ENCODE measurements at places on chromosomes 4 and X. TPM values are rescaled to one million over a fixed set of nuclear protein-coding genes. Genes with fewer than 3 reads are reported as not detected.

NAA11 gene
- total RNA-seq, result not detected

TMPRSS11B gene
- not detected for total RNA-seq

KCTD8 gene
- not detected for total RNA-seq

KIF4A gene
- 28.2 TPM for total RNA-seq

NDNF gene
- total RNA-seq, result not detected

GPR78 gene
- total RNA-seq, result 0.07 TPM

CENPVL1 gene
- not detected for total RNA-seq

PAGE4 gene
- total RNA-seq, result 1.1 TPM

GASK1B gene
- 40.4 TPM for total RNA-seq

UGT2B15 gene
- total RNA-seq, result not detected

WDR1 gene
- 120 TPM for total RNA-seq

DNA sequence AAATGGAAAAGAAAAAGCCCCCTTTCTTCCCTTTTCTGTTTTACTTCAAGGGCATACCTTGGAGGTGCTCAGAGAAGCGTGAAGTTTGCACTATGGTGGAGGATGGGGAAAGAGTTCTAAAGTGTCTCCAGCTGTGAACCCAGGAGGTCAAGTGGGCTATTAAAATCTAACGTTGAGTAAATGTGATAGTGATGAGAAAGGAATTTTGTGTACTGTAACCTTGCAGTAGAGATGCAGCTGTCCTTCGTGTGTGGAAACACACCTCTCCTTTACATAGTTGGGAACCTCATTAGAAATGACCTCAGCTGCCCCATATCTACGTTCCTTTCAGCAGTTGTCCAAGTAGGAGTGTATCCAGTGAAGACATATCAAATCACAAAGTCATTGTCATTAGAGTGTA, 26.5 kb downstream of the ADH5 start:
- H3K4me1 ChIP-seq, result peaks cover 26% of the 10 kb centered on the region
- no peak overlapping the region for H3K4me3 ChIP-seq
- H3K27ac ChIP-seq, result no peak overlapping the region
- no peak for DNase-seq
- no peaks in the 10 kb centered on the region for H3K27me3 ChIP-seq

GRCh38 chr4:147289181-147289580, 191.7 kb upstream of the EDNRA start:
- H3K27me3 ChIP-seq, result no peaks in the 10 kb centered on the region
- no peak overlapping the region for H3K4me3 ChIP-seq
- no peaks in the 10 kb centered on the region for H3K36me3 ChIP-seq
- no peaks in the 10 kb centered on the region for H3K4me1 ChIP-seq

DNA sequence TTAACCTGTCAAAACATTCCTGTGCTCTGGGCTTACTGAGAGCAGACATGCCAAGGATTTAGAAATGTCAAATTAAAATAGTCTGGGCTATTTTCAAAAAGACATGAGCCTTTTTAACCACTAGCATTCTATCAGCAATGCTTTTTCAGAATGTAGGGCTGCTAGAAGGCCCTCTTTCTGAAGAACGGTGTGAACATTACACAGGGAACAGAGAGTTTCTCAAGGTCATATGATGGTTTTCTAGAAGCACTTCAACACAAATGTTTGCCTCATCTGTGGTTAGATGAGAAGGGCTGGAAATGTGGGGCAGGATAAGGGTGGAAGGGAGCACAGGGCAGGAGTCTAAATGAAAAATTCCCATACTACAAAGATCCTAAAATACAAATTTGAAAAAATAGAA, 39.3 kb downstream of the GRIA3 start:
- H3K36me3 ChIP-seq, result no peaks in the 10 kb centered on the region
- no peak overlapping the region for H3K27ac ChIP-seq
- DNase-seq, result no peak
- no peaks in the 10 kb centered on the region for H3K4me1 ChIP-seq
- H3K4me3 ChIP-seq, result no peak overlapping the region
- no peaks in the 10 kb centered on the region for H3K27me3 ChIP-seq

DNA sequence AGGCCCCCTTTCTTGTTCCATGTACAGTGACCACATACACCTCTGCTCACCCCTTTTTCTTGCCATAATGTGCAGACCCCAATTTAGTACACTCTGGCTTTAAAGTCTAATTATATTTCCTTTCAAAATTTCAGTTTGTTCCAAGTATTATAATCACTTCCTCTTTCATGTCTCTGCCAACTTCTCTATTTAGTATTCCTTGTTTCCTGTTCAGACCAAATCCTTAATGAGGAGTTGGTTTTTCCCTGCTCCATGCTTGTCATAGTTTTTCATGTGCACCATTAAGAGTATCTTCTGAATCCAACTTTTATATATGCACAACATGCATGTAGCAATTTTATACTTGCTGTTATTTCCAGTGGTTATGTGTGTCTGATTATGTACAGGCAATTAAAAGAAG, 32.3 kb downstream of the USP53 start:
- no peaks in the 10 kb centered on the region for H3K27me3 ChIP-seq
- DNase-seq, result no peak
- H3K4me1 ChIP-seq, result no peaks in the 10 kb centered on the region
- no peak overlapping the region for H3K27ac ChIP-seq
- H3K4me3 ChIP-seq, result no peak overlapping the region

GRCh38 chrX:148929686-148930085, 429.3 kb downstream of the AFF2 start:
- DNase-seq, result no peak
- H3K36me3 ChIP-seq, result no peaks in the 10 kb centered on the region
- no peak overlapping the region for H3K4me3 ChIP-seq
- H3K4me1 ChIP-seq, result no peaks in the 10 kb centered on the region
- H3K27ac ChIP-seq, result no peak overlapping the region
- H3K27me3 ChIP-seq, result no peaks in the 10 kb centered on the region

DNA sequence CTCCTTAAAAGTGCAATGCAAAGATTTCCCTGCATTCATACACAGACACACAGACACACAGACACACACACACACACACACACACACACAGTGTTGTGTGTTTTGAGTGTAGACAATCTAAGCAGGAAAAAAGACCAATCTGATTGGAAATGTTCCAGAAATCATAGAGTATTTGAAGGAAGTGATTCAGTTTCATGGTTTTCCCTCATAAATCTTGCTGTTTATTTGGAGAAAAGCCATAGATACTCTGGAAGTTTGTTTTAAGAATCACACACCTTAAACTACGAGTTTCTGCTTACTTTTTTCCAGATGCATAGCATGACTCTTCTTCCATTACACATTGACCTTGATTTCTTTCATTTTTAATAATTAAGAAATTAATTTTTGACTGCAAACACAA, 298.5 kb upstream of the BMP3 start:
- DNase-seq, result no peak
- no peaks in the 10 kb centered on the region for H3K27me3 ChIP-seq
- H3K27ac ChIP-seq, result no peak overlapping the region
- H3K4me1 ChIP-seq, result no peaks in the 10 kb centered on the region

GRCh38 chrX:150712619-150713018, 19.4 kb downstream of the MTMR1 start:
- no peaks in the 10 kb centered on the region for H3K36me3 ChIP-seq
- H3K4me1 ChIP-seq, result no peaks in the 10 kb centered on the region
- no peak for DNase-seq
- no peaks in the 10 kb centered on the region for H3K27me3 ChIP-seq
- no peak overlapping the region for H3K27ac ChIP-seq

DNA sequence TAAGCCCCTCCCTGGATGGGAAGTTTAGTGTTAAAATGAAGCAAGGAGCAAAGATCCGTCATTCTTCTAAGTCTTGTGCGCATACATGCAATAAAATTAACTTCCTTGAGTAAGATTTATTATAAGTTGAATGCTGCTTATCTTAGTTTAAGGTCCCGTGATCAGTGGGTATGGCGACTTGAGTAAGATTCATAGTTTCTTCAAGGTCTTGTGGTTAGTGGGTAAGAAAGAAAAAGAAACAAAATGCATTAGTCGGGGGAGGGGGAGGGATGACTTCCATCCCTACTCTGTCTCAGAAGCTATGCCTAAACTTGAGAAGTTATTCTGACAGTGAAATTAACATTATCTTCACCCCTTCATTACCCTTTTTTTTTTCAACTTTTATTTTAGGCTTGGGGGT, 127.3 kb upstream of the MAGEB16 start:
- no peaks in the 10 kb centered on the region for H3K27me3 ChIP-seq
- no peak overlapping the region for H3K27ac ChIP-seq
- no peaks in the 10 kb centered on the region for H3K36me3 ChIP-seq

DNA sequence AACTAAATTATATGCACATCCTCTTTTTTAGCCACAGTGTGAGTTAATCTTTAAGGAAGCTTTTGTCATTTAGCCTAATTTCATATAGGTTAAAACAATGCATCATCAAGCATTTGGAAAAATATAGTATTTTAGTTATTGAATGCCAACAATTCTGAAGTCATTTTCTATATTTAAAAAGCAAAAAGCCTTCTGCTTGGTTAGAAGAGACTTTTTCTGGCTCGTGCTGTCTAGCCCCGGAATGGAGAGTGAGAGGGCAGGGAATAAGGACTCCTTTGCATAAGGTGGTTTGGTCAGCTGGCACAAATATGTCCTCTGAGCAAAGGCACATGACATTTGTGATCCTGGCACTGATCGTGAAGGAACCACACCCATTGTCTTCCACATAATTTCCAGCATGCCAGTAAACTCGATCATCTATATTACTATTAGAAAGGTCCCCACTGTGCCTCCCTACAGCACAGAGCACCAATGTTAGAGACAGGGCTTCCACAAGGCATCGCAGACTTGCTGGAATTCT, 393.7 kb upstream of the INTU start:
- H3K27me3 ChIP-seq, result no peaks in the 10 kb centered on the region
- no peak overlapping the region for H3K27ac ChIP-seq
- no peak overlapping the region for H3K4me3 ChIP-seq
- no peaks in the 10 kb centered on the region for H3K36me3 ChIP-seq

DNA sequence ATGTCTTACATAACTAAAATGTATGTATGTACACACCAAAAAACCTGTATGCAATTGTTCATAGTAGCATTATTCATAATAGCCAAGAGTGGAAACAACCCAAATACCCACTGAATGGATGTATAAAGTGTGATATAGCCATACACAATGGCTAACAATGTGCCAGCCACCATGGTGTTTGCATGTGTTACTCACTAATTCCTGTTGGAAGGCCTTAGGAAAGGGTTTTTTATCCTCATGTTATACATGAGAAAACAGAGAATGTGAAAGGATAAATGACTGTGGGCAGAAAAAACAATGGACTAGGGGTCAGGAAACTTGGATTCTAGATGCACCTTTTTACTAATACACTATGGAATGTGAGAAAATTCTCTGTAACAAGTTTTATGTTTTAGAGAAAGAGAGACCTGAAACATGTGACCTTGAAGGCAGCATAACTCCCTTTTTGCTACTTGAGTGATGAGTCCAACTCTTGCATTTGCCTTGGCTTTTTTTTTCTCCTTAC, 55.7 kb downstream of the TIGD2 start:
- no peaks in the 10 kb centered on the region for H3K4me1 ChIP-seq

GRCh38 chr4:48602222-48602621, 112.2 kb downstream of the ZAR1 start:
- no peak overlapping the region for H3K27ac ChIP-seq
- H3K4me3 ChIP-seq, result no peak overlapping the region
- H3K36me3 ChIP-seq, result no peaks in the 10 kb centered on the region
- H3K4me1 ChIP-seq, result peaks cover 36% of the 10 kb centered on the region
- no peak for DNase-seq

DNA sequence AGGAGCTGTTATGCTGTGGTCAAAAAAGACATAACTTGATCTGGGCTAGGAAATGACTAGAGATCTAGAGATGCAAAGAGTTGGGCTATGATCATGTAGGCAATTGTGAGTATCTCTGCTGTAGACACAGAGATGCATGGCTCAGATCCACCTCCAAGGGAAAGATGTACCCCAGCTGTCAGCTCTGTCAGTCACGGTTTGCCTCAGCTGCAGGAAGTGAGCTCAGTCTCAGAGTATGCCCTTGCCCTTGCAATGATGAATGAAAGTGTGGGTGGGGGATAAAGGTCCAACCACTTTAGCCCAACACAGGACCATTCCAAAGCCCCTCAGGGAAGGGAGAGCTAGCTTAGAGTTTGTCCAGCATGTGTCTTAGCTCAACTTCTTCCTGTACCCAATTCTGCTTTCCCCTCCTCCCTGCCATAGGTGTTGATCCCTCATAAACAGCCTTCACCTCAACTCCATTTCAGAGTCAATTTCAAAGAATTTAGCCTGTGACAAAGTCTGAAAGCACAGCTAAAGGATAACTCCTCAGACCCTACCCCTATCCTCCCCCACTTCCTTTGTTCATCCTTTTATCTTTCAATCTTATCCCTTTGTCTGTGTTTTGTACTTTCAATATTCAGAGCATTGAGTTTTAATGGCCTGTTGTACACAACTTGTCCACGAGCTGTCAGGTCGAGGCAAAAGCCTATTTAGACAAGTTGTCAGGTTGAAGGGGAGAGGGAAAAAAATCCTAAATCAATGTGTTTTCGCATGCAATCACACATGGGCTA, 90.6 kb downstream of the MID1IP1 start:
- H3K27ac ChIP-seq, result no peak overlapping the region
- no peaks in the 10 kb centered on the region for H3K27me3 ChIP-seq
- H3K4me1 ChIP-seq, result peaks cover 26% of the 10 kb centered on the region
- no peak for DNase-seq

DNA sequence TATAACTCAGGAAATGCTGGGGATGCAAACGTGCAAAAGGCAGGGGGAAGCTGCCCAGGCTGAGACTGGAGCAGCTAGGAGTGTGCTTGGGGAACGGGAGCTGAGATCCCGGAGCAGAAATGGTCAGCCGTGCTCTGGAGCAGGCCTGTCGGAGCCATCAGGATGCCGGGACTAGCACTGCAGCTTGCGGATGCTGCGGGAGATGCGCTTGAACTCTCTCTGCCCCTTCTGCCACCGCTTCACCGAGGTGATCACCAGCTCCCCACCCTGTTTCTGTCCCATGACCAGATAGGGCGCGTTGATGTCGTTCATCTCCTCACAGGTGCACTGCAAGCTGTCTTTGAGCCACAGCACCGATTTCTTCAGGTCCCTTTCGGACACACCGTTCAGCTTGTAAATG, 7.6 kb downstream of the SFRP2 start:
- no peak overlapping the region for H3K27ac ChIP-seq
- no peaks in the 10 kb centered on the region for H3K4me1 ChIP-seq
- no peak overlapping the region for H3K4me3 ChIP-seq
- DNase-seq, result no peak

- H3K27ac ChIP-seq, result no peak overlapping the region
- H3K27me3 ChIP-seq, result no peaks in the 10 kb centered on the region
- H3K4me3 ChIP-seq, result no peak overlapping the region
These were observed 58.0 kb downstream of the FGF16 start for GRCh38 chrX:77505227-77505626.

DNA sequence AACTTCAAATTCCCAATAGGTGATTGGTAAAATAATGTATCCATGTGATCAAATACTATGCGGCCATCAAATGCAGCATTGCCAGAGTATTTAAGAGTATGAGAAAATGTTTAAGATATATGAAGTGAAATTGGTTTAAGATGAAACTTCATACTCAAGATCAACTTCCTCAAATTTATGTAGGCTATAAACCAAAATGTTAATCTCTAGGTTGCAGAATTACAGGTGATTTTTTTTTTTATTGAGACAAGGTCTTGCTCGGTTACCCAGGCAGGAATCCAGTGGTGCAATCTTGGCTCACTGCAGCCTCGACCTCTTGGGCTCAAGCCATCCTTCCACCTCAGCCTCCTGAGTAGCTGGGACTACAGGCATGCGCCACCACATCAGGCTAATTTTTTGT, 25.3 kb downstream of the ACSL4 start:
- peaks cover 88% of the 10 kb centered on the region for H3K4me1 ChIP-seq
- no peak overlapping the region for H3K4me3 ChIP-seq
- no peak overlapping the region for H3K27ac ChIP-seq
- H3K27me3 ChIP-seq, result no peaks in the 10 kb centered on the region
- no peaks in the 10 kb centered on the region for H3K36me3 ChIP-seq
- DNase-seq, result no peak
